G401 (cell line): ENCODE measurements at places on chromosomes 5 and 9. TPM values are rescaled to one million over a fixed set of nuclear protein-coding genes. Genes with fewer than 3 reads are reported as not detected.
A peak's percentile ranks its signal among the peaks of the same experiment; 100 is the strongest.

The EMB gene
- 12.7 and 13.3 TPM in 2 replicates for total RNA-seq

The SLC1A1 gene
- 1.8 and 2.6 TPM in 2 replicates for total RNA-seq

The SPOCK1 gene
- not detected in 2 replicates for total RNA-seq

The WWC1 gene
- 37.0 and 46.3 TPM in 2 replicates for total RNA-seq

The CEP120 gene
- 9.7 and 24.0 TPM in 2 replicates for total RNA-seq

The BHMT2 gene
- total RNA-seq: not detected in 2 replicates

The CDX1 gene
- total RNA-seq: not detected in 2 replicates

The C9 gene
- not detected in 2 replicates for total RNA-seq

The UBAC1 gene
- total RNA-seq: 93.7 and 104 TPM in 2 replicates

GRCh38 chr9:83108208-83108607, 45.3 kb upstream of the RASEF start:
- no peak for DNase-seq

DNA sequence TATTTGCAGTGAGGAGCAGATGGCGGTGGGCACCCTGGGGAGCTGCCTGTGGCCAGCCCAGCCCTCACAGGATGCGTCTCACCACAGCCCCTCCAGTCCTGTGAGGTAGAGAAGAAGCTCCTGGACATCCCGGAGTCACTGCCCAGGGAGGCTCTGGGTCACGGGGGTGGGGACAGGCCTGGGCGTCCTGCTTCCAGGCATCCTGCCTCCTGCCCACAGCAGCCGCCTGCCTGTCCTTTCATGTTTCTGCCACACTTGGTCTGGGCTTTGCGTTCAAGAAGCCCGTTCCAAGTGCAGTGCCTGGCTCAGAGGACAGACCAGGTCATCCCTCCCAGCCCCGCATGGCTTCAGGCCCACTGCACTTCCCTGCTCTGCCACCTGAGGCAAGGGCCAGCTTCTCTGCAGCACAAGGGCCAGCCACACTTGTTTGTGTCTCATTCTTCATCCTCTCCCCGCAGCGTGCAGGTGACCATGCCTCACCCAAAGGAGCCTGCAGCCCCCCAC, 38.2 kb downstream of the ZDHHC11B start:
- DNase-seq: peak; percentile 69

DNA sequence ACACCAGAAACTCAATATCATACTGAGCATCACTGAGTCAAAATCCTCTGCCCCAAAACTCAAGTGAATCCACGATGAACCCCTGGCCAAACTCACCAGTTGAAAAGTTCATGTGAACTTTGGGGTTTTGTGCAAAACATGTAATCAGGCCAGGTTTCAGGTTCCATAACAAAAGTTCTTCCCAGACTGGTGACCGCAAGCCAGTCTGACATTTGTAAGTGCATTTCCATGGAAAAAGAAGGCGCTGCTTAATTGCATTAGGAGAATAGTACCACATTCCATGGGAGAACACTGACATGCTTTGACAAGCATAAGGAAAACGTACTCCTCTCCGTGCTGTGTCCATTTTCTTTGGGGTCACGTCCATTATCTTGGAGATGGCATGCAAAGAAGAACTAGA, 567.0 kb downstream of the BNC2 start:
- DNase-seq: no peak

- no peak for DNase-seq
Observed at GRCh38 chr5:74665273-74665672, 19.8 kb upstream of the HEXB start.

- no peak for DNase-seq
Observed at GRCh38 chr5:56229111-56229510, 4.0 kb downstream of the ANKRD55 start.

- no peak for DNase-seq
Observed at GRCh38 chr9:34380034-34380510, 3.4 kb upstream of the MYORG start.

GRCh38 chr5:66744040-66744439, 147.8 kb downstream of the MAST4 start:
- DNase-seq: no peak

GRCh38 chr5:93575461-93576414, 5.3 kb downstream of the NR2F1-AS1 start:
- DNase-seq: no peak

DNA sequence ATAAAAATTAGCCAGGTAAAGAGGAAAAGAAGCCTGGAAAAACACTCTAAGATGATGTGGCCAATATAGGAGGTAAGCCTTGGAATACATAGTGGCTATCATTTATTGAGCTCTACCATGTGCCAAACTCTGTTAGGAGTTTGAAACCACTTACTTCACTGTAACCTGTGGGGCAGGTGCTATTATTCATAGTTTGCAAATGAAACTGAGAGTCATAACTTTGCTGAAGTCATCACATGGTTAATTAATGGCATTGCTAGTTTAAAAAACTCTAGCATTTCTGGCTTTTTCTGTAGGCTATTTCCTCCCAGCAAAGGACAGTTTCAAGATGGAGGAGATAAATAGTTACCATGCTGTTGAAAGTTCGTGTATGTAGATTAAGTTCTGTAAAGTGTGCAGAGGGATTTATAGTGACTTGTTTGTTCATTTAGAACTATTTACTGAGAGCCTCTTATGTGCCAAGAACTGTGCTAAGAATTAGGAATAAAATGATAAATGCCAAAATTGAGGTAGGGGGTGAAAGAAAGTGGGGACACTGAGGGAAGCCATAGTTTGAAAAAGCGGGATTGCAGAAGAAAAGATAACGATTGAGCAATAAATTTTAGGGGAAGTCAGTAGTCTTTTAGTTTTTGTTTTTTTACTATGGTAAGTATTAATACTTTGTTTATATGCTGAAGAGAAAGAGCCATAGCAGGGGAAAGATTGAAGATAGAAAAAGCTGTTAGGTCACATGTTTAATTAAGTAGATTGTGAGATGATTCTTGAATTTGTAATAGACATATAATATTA, 57.2 kb downstream of the WDR70 start:
- no peak for DNase-seq

DNA sequence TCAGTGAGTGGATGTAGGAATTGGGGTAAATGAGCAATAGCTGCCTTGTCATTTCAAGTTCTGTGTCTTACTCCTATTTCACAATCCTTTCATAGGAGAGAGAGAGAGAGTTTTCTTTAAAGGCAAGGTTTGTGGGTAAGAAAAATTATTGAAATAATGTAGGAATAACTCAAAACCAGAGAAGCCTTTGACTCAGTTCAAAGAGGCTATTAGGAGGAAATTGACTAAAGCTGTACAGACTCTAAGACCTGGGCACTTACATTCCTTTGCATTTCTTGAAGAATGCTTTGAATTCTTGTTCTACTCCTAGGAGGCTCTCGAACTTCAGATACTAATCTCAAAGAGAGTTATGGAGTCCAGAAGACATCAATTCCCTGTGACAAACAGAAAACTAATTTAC, 257.1 kb downstream of the FBXL7 start:
- DNase-seq: no peak

GRCh38 chr5:93723005-93723404, 18.4 kb downstream of the POU5F2 start:
- peak; percentile 31 for DNase-seq

- no peak for DNase-seq
Observed at GRCh38 chr5:132079081-132079480, 5.5 kb downstream of the CSF2 start.

- DNase-seq: no peak
Observed at GRCh38 chr5:132237670-132238069, 10.0 kb upstream of the P4HA2 start.

DNA sequence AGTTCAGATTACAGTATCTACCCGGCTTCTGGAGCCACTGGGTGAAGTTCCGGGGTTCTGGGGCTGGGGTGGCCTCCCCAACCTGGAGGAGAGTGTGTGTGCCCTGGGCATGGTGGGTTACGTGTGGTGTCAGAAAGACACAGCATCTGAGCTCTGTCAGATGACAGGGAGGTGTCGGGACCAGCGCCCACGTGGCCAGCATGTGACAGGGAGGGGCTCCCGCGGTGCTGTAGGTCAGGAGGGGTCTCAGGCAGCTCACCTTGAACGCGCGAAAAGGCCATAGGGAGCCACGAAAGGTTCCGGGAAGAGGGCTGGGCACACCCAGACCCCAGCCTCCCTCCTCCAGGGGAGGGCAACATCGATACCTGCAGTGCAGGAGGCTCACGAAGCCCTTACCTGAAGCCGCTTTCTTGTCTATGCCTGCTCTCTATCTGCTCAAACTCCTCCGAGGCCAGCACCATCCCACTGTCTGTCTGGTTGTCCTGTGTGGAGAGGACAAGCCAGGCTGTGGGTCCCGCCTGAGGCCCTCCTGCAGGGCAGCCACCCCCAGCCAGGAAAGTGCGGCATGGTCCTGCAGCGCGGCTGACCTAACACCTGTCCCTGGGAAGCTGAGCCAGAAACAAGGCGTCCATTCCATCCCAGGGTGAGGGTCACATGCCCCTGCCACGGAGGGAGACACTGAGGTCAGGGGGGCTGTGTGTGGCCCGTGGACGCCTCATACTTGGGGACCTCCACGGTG, 17.4 kb upstream of the SCGB3A1 start:
- no peak for DNase-seq

DNA sequence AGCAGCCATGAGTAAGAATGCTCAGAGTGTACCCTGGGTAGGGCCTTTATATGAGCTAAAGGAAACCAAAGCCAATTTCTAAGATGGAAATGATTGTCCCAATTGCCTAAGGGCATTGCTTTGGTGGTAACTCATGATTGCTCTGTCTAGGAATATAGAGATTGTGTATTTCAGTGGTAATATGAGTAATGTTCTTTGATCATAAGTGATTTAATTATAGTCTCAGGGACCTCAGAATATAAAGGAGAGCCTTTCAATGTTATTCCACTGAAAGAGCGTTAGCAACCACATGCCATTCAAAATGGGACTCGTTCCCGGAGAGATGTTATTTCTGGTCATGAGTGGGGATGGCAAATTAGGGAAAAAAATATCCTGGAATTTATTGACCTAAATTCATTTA, 340.5 kb downstream of the ARHGEF28 start:
- DNase-seq: no peak

DNA sequence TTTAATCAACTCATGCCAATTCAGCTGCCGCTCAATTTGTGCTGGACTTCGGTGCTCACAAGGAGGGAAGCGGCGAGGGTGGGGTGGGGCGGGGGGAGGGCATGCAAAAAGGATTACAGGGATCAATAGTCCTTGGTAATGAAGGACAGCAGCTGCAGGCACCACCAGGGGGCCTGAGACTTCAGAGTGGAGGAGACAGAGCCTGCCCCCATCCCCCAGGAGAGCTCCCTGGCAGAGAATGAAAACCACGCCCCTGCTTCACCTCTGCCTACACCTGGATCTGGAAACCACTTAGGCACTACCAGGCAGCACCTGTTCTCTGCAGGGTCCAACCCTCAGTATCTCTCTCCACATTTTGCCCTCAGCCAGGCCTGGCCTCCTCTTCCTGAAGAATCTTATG, 155.6 kb downstream of the TRIM32 start:
- DNase-seq: no peak

DNA sequence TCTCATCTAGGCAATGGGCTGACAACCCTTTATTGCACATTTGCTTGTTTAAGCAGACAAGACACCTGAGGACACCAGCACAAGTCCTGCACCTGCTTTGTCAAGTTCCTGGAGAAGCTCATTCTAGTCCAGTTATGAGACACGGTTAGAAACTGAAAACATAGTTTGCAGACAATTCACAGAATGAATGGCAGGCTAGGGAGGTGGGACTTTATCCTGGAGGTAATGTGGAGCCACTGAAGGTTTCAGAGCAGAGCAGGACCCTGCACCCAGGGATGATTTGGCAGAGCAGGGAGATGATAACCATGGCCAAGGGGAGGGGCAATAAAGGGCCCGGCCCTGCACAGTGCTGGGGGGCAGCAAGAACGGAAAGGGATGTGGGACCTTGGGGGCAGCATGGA, 50.7 kb upstream of the SLC25A51 start:
- no peak for DNase-seq

- no peak for DNase-seq
Observed at GRCh38 chr5:33212900-33213299, 227.9 kb upstream of the TARS1 start.

DNA sequence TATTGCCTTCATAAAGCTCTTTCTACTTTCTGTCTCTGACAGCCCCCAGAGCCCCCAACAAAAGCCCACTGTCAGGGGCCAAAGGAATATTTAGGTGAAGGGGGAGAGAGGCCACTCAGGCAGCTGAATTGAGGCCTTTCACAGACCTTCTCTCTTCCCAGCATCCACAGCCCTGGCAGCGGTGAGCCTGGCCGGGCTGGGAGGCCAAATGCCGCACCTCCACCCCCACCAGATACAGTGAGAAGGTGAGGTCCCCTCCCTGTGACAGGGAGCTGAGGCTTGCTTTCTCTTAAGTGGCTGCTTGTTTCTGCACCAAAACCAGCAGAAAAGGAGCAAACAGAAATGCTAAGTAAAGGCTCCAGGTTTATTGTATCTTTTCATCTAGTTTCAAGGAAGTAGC, 168.1 kb downstream of the ROR2 start:
- DNase-seq: no peak

- no peak for DNase-seq
Observed at GRCh38 chr5:102722931-102723330, 32.2 kb upstream of the PAM start.

GRCh38 chr9:77451507-77451906, 196.6 kb downstream of the GNA14 start:
- no peak for DNase-seq

GRCh38 chr5:67290655-67291054, 94.1 kb upstream of the CD180 start:
- DNase-seq: no peak
